ENCODE measurements at places on chromosomes 6 and 20. TPM values are rescaled to one million over a fixed set of nuclear protein-coding genes. Genes with fewer than 3 reads are reported as not detected.

DNA sequence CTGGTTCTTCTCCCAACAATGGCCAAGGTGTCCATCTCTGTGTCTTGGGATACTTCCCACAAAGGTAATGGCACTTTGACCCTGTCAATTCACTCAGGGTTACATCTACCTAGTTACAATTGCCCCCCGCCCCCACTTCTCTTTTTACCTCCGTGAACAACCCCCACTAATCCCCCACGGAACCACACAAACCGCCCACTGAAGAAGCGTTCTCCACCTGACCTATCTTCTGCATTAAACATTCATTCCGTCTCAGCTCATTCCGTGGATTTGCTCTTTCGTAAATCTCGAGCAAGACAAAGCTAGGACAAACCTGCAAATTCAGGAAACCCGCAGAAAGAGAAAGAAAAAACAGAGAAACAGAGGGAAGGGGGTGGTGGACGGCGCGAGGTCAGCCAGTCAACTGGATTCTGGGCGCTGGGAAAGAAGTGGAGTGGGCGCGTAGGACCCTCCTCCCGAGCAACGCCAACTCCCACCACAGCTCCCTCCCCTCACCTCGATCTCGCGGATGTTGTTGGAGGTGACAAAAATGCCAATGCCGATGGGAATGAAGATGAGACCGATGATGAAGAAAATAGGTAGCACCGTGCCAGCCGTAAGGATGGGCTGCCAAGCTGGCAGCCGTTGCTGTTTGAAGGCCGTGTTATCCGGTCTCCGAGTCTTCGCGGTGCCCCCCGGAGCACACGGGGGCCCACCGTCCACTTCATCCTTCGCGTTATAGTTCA, 523 bp downstream of the TMEM30A start:
- no peak for DNase-seq

- no peak for DNase-seq
Measured at GRCh38 chr20:54073288-54073687, 2.9 kb upstream of the BCAS1 start.

The GTSF1L gene
- total RNA-seq, result not detected

GRCh38 chr20:12825226-12825595, 183.6 kb upstream of the SPTLC3 start:
- no peak for DNase-seq

The MATN4 gene
- not detected for total RNA-seq

The ELOVL2 gene
- total RNA-seq, result 1.6 TPM

DNA sequence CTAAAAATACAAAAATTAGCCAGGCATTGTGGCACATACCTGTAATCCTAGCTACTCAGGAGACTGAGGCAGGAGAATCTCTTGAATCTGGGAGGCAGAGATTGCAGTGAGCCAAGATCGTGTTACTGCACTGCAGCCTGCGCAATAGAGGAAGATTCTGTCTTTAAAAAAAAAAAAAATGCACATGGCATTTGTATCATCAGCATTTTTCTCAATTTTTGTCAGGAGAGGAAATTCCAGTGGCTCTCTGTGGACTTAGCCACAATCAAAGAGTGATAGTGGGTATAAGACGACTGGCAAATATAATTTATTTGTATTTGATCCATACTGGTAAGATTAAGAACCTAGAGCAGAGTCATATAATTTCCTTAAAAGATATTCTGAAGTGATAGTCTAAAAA, 28.6 kb downstream of the DEFB114 start:
- DNase-seq, result no peak

DNA sequence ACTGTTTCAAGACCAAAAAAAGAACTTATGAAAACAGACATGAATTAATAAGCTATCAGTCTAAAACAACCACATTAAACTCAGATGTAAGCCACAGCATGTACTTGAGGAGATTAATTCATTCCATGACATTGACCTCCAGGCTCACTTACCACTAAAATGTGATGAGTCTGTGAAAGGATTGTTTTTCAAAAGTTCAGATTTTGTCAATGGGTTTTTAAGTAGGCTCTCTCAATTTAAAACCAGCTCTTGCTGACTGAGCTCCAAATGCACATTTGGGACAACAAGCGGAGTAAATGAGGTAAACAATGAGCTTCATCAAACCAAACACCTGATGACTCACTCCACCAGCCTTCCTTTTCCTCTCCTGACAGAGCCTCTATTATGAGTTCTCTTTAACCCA, 197.0 kb downstream of the SIM1 start:
- peak; percentile 42 for DNase-seq

- peak; percentile 28 for DNase-seq
Measured at GRCh38 chr20:35902545-35902941, 51.8 kb downstream of the SCAND1 start.

GRCh38 chr6:54194067-54194466, 82.8 kb downstream of the MLIP start:
- peak; percentile 31 for DNase-seq

DNA sequence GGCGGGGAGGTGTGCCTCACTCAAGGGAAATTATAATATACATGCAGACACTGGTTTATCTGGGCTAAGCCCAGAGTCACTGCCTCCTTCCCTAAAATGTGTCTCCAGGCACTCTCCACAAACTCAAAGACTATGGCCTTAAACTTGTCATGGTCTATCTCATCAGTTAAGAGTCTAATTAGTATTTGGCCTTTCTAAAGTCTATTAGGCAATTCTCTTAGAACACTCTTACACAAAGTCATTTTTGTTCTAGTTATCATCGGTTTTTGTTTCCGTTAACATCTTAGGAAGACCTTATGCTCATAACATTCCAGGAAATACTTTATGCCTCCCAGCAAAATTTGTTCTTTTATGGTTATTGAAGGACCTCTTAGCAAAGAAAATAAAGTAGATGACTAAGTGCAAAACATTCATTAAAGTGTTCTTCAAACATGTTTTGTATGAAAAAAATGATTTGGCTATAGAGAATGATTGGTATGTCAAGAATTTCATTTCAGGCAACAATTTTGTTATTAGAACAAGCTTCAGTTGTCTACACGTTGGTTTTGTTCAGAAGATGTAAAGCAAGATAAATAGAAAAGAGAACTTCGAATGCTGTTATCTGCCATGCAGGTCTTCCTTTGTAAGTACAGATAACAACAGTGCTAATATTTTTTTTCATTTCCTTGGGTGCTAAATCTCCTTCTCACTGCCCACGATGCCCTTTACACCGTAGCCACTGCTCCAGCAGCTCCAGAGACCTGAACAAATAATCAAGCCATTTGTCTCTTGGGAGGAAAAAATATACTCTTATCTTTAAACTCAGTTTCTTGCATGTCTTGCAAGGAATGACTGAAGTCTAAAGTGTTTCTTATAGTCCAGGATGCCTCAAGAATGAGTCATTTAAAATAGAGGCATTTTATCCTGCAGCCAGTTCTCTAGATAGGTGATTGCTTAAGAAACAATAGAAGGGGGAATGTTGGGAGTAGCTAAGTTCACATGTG, 170.4 kb downstream of the HTR1B start:
- DNase-seq, result peak; percentile 89

DNA sequence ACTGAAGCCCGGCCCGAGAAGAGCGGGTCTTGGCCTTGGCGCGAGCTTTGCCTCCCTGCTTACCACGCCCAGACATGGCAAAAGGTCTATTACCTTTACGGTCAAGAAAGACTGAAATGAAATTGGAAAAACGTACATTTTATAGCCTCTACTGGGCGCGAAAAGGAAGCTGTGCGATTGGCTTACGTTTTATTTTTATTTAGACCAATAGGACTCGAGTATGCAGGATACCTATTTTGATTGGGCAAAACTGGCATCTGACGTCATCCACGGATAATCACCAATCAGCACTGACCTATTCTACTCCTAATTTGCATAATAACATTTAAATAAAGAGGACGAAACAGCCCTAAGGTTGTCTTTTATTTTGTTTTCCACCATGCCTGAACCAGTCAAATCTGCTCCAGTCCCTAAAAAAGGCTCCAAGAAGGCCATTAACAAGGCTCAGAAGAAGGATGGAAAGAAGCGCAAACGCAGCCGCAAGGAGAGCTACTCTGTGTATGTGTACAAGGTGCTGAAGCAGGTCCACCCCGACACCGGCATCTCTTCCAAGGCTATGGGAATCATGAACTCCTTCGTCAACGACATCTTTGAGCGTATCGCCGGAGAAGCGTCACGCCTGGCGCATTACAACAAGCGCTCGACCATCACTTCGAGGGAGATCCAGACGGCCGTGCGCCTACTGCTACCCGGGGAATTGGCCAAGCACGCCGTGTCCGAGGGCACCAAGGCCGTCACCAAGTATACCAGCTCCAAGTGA, 97.4 kb downstream of the OR2B2 start:
- DNase-seq, result peak; percentile 97

DNA sequence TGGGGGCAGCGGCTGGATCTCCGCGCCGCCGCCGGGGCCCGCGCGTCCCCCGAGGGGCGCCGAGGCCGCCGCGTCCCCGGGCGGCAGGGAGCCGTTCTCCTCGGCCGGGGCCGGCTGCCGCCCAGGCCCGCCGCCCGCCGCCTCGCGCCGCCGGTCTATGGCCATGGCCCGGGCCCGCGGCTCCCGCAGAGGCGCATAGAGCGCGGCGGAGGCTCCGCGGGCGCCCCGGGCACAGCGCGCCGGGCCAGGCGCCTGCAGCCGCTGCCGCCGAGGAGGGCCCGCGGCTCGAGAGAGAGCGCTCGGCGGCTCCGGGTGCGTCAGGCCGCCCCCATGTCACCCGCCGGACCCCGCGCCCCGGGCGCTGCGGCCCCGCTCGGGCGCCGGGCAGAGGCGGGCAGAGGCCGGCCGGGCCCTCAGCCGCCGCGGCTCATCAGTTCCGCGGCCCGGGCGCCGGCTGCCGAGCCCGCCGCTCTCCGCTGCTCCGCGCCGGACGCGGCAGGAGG, 404 bp downstream of the SLC22A23 start:
- DNase-seq, result no peak

- DNase-seq, result no peak
Measured at GRCh38 chr6:156190270-156190669, 586.9 kb upstream of the ARID1B start.

DNA sequence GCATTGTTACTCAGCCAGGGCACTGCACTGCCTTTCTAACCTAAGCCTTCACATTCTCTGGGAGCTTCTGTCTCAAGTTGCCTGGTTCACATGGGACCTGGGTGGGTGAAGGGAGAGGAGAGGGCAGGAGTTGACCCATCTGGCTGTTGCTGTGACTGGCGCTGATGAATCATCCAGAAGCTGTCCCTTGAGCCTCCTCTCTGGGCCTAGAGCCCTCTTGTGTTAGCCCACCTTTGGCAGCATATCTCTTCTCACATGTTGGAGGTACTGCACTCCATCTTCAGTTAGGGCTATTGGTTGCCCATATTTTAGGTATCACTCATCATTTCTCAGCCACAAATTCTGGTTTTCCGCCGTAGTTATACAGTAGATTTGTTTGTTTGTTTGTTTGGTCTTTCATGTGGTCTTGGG, 19.8 kb downstream of the XRN2 start:
- no peak for DNase-seq

The KCNB1 gene
- total RNA-seq, result not detected

- no peak for DNase-seq
Measured at GRCh38 chr6:21868226-21868625, 274.7 kb downstream of the SOX4 start.

The POM121L2 gene
- not detected for total RNA-seq

The C6orf15 gene
- not detected for total RNA-seq

- DNase-seq, result peak; percentile 17
Measured at GRCh38 chr6:67683960-67684359, 951.1 kb upstream of the ADGRB3 start.
